ENCODE measurements at places on chromosomes 1 and 21. TPM values are rescaled to one million over a fixed set of nuclear protein-coding genes. Genes with fewer than 3 reads are reported as not detected.

GRCh38 chr1:94105581-94105952 is 15.4 kb downstream of the ABCA4 start:
- no peak for DNase-seq

GRCh38 chr1:170049176-170049800 is 25.2 kb downstream of the KIFAP3 start:
- DNase-seq, result peak; percentile 22

DNA sequence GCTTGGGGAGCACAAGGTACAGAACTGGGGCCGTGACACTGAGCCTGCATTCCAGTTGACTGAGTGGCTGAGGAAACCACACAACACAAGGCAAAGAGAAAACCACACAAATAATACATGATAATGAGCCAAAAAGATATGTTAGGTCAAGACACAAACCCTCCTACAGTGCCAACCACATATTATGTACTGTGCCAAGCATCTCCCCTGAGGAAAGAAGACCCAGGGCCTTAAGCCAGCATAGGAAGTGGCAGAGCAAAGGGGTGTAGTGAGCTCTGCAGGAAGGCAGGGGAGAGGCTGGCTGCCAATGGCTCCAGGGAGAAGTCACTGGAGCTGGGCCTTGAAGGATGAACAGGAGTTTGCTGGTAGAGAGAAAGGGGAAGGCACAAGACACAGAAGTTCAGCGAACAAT is 28.2 kb downstream of the CTNNBIP1 start:
- DNase-seq, result no peak

Gene HJV
- 71.9 TPM for total RNA-seq

DNA sequence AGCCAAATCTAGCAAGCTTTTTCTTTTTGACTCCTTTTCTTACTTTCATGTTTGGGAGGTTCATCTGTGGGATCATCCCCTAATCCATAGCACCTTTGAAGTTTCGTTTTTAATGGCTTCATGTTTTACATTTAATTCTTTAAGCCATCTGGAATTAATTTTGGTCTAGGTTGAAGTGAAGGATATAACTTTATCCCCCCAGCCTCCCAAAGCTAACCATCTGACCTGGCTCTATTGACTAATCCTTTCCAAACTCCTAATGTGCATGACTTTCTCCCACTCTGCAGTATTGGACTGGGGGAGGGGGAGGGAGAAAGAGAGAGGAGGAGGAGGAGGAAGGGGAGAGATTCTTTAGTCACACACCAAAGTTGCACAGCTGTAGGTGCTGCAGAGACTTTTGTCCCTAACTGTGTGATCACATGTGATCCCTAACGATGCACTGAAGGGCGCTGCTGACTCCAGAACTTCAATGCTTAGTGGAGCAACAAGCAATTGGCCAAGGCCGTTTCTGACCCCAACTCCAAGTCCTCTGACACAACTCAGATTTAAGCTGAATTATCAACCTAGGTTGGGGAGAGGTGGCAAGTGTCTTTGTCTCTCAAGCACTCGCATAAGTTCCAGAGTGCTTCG is 191.6 kb downstream of the HUNK start:
- DNase-seq, result no peak

GRCh38 chr1:98398649-98399048 is 262.9 kb upstream of the SNX7 start:
- no peak for DNase-seq

Measured in left ventricle myocardium superior (tissue), 1 donor.